Kidney glomerular epithelial cell (primary cell): ENCODE measurements at places on chromosomes 1 and 21.

GRCh38 chr1:206036663-206037455, 13.2 kb upstream of the CTSE start:
- no peak for DNase-seq

DNA sequence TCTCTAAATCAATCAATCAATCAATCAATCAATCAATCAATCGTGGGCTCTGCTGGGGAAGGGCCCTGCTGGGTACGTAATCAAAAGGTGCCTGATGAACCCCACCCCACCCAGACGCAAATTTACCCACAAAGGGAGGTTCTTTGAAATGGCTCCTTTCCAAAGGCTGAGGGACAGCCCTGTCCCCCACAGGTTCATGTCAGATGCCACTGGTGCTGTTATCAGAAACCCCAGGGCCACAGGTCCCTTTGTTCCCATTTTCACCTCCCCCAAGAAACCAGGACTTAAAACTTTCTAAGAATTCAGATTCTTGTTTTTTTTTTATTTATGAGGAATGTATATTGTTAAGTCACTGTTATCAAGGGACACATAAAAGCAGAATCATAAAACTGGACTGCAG, 14.2 kb downstream of the CHRNB2 start:
- no peak for DNase-seq

GRCh38 chr1:162838863-162839262, 22.1 kb downstream of the CCDC190 start:
- DNase-seq, result no peak

- no peak for DNase-seq
Measured at GRCh38 chr1:32005522-32005921, 8.1 kb upstream of the KHDRBS1 start.

GRCh38 chr1:15886611-15887167, 39.2 kb downstream of the SPEN start:
- no peak for DNase-seq

- no peak for DNase-seq
Measured at GRCh38 chr1:97524211-97524610, 396.6 kb downstream of the DPYD start.

DNA sequence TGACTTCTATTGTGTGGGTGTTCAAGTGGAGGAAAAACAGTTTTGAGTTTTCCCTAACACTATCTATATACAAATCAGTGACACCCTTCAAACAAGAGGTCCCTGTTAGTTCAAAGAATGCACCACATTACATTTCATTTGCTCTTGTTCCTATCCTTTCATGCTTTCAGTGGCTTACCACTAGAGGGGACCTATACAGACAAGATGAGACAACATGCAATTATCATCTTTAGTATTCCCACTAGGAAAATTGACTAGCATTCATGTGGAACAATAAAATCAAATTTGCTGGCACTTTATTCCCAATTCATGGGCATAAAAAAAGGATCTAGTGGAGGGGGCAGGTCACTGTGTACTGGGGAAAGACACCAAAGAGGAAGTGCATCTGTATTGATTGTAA, 13.3 kb upstream of the SIPA1L2 start:
- no peak for DNase-seq

DNA sequence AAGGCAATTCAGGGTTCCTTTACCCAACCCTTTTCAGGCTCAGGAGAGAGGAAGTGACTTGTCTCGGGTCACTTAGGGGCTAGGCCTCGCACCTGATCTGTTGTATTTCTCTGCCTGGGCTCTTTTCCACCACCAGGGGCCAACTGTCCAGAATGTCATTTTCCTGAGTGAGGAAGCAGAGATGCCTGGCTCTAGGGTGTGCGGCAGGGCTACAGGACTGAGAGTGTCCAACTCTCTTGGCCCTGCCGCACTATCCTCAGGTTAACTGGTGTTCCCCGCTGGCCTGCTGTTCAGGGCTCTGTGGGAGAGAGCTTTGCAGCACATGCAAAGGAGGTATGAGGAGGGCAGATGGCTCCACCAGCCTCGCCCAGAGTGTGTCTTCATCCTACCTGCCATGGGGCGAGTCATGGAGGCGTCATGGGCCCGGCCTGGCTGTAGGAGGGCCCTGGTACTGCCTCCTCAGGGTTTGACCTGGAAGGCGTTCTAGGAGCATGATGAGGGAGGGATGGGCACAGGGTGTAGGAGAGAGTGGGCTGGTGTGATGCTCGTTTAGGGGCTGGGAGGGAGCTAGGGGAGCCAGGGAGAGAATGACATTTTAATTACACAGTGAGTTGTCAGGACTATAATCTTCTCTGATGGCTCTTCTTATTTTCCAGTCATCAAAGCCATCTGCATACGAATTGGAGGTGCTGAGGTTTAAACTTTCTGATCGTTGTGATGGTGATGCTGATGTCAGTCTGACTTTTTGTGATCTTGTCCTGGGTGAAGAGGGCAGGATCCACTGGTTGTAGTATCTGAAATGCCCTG, 128.3 kb downstream of the NOS1AP start:
- DNase-seq, result no peak

- peak; percentile 3 for DNase-seq
Measured at GRCh38 chr21:25831300-25831960, 96.7 kb downstream of the GABPA start.

GRCh38 chr1:32876341-32877210, 5.9 kb upstream of the FNDC5 start:
- DNase-seq, result no peak

GRCh38 chr1:235317168-235317567, 10.8 kb downstream of the ARID4B start:
- DNase-seq, result no peak

DNA sequence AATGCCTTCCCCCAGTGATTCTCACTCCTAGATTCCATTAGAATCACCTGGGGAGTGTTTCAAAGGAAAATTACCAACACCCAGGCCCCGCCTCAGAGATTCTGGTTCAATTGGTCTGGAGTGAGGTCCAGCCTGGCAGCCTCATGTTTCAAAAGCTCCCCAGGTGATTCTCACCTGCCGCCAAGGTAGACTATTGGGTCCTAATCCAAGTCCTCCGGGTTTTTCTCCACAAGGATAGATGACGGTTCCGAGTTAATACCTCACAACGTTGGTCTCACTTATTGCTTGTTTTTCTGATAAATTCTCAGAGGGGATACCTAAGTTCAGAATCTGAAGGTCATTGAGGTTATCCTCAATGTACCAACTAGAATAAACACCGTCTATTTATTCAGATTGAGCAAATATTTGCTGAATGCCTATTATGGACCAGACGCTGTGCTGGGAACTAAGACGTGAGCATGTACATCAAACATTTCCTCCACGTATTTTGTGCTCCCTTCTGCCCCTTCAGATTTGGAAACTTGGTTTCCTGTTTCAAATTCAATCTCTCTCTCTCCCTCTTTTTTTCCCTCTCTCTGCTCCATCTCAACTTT, 97.5 kb downstream of the SEC16B start:
- no peak for DNase-seq

DNA sequence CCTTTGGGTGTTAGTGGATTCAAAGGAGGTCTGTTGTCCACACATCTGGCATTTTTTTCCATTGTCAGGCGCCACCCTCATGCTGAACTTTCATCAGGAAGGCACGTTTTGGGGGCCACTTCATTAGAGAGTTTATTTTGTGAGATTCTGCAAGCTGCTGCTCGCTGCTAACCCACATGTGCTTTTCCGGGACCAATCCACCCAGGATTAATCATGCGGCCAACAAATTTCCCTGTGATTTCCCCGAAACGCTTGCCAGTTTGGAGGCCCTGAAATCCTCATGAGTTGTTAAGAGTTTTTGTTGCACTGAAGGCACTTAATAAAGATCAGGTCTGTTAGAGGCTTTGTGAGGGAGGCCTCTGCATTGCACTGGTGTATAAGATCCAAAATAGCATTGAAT, 2.4 kb downstream of the PDPN start:
- no peak for DNase-seq

GRCh38 chr1:191888996-191889622, 269.2 kb upstream of the RGS18 start:
- no peak for DNase-seq

DNA sequence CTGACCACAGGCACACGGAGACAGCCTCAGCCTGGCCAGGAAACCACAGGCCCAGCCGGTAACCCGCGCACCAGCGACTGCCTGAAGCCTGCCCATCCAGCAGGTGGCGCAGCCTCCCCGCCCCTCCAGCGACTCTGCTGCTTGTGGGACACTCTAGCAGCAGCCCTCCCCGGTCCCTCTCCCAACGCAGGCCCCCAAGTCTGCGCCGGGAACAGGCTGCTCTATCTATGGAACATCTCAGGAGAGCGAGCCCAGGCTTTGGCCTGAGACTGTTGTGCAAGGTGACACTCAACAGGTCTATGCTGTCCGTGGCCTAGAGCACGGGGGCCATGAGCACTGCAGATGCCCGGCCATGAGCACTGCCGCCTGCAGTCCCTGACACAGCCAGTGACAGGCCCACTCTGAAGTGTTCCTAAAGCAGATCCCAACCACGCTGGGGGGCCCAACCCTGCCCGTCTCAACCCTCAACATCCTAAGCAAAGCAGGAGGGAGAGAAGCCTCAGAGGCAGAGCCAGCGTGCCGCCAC, 28.4 kb downstream of the WDR4 start:
- DNase-seq, result no peak

GRCh38 chr1:20565234-20565633, 12.9 kb downstream of the FAM43B start:
- DNase-seq, result no peak

DNA sequence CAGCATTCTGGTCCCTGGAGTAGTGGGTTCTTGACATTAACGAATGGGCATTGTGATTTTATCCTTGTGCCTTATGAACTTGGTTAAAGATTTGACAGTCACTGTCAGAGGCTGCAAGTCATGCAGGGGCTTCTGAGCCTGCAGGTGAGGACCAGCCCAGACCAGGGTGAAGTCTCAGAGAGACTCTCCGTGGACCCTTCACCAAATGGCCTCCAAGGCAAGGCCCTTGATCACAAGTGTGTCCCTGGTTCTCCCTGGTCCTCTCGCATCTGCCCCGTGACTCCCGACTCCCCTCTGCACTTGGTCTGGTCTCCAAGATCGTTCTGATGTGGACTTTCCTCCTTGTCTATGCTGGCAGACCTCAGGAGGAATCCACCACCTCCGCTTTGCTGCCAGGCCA, 476.5 kb upstream of the VAMP3 start:
- no peak for DNase-seq

DNA sequence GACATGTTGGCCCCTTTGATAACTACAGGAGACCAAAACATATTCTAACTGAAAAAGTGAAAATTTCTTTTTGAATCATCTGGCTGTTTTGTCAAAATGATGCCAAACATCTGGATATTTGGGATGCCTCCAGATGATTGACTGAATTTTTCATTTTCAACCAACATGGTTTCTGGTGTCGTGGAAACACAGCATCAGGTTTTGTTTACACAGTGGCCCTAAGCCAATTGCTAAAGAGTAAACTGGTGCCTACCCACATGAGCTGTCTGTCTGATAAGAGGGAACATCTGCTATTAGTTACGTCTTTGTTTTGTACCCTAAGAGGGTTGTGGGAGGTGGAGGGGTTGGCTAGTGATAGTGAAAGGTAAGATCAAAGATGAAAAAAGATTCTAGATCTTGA, 204.8 kb downstream of the KCNK2 start:
- no peak for DNase-seq
